ENCODE measurements at places on chromosomes 2 and 18. TPM values are rescaled to one million over a fixed set of nuclear protein-coding genes. Genes with fewer than 3 reads are reported as not detected.
A peak's percentile ranks its signal among the peaks of the same experiment; 100 is the strongest.

- no peak for DNase-seq
Measured at GRCh38 chr18:28153485-28154065, 23.4 kb downstream of the CDH2 start.

DNA sequence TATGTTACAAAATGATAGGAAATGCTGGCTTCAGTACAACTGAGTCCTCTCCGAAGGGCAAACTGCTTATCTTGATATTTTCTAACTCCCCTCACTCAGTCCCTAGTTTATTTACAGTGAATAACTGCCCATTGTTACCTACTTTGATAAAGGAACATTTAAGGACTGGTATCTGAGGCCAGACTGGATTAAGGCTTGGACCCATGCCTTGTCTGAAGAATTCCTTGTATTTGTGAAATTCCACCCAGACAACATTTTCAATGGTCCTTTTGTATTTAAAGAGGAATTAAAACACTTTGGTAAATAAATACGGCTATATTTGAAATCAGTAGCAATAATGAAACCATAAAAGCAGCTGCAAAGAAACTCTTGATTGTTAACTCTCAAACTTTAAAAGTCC is 58.3 kb downstream of the PELI1 start:
- no peak for DNase-seq

DNA sequence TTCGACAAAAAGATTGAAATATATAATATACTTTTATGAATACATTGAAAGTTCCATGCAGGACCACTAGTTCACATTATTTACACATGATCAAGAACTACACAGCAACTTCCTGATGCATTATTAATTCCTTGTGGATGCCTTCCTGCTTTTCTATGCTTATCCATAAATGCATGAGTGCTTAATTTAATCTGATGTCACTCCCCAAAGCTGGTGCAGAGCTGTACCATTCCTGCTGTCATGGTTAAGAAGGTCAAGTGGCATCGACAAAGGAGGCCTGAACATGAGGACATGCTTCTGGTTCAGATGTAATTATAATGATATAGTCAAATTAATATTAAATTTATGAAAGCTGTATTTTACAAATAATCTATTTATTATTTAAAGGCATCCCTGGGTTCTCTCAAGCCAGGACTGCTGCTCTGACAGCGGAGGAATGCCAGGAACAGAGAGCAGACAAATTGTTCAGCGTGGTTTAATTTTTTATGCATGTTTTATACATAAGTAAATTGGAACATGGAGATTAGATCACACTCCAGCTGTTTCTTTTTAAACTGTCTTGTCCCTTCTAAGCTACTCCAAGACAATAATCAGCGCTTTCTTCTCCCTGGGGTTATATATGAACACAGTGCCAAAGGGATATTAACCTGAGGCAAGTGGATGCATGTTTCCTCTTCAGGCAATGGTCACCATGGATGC is 307.3 kb upstream of the CNTNAP5 start:
- peak; percentile 39 for DNase-seq

DNA sequence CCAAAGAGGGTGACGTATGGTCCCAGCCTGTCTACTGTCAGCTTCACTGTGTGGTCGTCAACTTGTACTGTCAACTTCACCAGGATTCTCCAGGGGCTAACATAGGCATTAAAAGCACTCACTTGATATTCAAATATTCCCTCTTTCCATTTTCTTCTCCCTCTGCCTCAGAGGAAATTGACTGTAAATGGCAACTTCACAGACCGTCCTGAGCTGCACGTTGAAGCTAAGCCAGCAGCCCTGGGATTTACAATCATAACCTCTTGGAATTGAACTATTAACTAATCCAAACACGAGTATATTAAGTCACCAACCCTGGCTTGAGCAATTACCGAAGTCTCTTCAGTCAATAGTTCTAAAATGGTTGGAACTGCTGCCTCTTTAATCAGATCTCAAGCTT is 38.5 kb downstream of the SLC4A3 start:
- no peak for DNase-seq

DNA sequence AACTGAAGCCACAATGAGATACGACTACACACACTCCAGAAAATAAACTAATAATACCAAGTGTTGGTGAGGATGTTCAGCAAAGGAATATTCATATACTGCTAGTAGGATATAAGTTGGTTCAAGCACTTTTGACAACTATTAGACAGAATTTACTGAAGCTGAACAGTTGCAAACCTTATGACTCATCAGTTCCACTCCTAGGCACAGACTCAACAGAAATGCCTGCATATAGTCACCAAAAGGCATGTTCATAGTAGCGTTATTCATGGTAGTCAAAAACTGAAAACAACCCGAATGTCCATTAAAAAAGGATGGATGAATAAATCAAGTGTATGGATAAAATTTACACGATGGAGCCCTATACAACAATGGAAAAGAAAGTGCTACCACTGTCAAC is 232.0 kb downstream of the ANAPC1 start:
- no peak for DNase-seq

- DNase-seq: no peak
Measured at GRCh38 chr18:55506074-55506473, 81.9 kb downstream of the TCF4 start.

GRCh38 chr2:127701651-127702394 is 526 bp downstream of the SFT2D3 start:
- DNase-seq: peak; percentile 91

GRCh38 chr18:33749834-33750233 is 171.8 kb downstream of the ASXL3 start:
- no peak for DNase-seq

- DNase-seq: peak; percentile 74
Measured at GRCh38 chr18:46073474-46074331, 1.6 kb upstream of the PSTPIP2 start.

DNA sequence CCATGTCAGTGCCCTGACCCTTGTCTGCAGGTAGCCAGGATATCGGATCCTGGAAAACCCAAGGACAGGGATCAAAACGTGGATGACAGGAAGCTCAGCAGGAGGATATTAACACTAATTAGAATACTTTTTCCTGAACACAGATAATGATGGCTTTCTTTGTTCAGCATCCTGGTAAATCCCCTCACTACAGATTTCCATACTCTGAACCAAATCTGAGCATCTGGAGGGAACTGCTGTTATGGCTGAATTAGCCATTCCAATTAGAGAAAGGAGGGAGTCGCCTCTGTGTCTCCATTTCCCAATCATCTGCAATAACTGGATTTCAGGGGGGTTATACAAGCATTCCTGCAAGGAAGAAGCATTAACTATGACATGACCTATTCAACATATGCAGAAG is 24.4 kb downstream of the CXCR4 start:
- no peak for DNase-seq

DNA sequence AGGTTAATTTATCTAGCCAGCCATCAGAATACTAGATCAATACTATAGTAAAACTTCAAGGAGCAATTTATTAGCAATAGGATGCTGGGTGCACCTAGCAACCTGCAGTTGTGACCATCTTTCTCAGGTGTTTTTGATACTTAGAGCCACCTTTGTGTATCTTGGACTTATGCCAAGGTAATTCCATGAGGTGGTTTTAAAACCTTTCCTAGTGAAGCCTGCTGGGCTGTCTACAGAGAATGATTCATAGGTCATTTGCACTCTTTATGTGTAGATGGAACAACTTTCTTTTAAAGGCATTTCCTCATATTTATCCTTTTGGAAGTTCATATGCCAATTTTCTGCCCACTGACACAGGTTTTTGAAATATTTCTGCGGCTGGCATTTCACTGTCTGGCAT is 1030.1 kb upstream of the POU3F3 start:
- no peak for DNase-seq

- no peak for DNase-seq
Measured at GRCh38 chr2:210188755-210189154, 17.5 kb upstream of the KANSL1L start.

GRCh38 chr2:169734169-169734847 is 676 bp downstream of the KLHL23 start:
- no peak for DNase-seq

GRCh38 chr2:143946436-143947391 is 573.2 kb downstream of the ZEB2 start:
- DNase-seq: no peak

- DNase-seq: no peak
Measured at GRCh38 chr2:119746836-119747686, 12.7 kb upstream of the PTPN4 start.

DNA sequence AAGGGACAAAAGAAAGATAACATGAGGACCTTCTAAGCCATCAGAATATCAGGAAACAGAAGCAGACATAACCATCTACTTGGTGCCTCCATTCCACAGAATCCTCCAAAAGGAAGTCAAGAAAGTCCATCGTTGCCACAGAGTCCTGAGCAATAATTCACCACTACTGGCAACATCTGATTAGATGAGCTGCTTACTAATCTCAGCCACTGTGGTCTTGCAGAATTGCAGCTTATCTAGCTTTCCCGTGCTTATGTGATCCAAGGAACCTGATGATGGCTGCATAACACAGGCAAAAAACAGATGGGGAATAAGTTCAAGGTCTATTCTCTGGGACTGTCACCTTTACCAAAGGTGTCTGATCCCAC is 278.5 kb downstream of the AFF3 start:
- DNase-seq: no peak

DNA sequence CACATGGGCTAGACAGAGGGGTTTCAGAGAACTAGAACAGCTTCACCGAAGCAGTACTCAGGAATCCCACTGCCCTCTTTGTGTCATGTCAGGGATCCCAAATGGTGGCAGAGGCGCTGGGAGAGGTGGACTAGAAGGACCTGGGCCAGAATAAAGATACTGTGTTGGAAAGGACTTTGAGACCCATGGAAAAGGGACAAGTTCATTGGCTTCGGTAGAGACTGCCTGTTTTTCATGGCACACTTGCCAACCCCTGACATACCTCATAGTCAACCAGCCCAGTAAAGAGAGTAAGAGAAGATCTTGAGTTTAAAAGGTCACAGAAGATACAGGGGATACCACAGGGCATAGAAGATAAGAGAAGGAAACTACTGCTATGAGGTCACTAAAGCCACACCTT is 381.0 kb downstream of the RIT2 start:
- DNase-seq: no peak

DNA sequence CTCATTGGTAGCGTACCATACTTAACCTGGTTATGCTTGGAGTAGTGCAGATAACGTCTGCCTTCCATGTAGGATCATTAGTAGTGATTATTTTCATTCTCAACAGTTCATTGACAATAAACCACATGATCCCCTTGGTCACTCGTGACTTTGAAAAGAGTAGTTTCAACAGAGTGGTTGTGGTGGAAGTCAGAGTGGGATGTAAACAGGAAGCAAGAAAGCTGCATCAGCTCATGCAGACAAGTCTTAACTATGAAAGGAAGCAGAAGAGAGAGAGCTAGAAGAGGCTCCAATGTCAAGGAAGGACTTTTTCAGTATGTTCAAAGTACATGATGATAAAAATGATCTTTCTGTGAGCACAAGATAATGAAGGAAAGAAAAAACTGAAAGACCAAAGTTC is 287.4 kb downstream of the MBD2 start:
- no peak for DNase-seq

- no peak for DNase-seq
Measured at GRCh38 chr2:128752691-128753263, 434.1 kb upstream of the HS6ST1 start.

DNA sequence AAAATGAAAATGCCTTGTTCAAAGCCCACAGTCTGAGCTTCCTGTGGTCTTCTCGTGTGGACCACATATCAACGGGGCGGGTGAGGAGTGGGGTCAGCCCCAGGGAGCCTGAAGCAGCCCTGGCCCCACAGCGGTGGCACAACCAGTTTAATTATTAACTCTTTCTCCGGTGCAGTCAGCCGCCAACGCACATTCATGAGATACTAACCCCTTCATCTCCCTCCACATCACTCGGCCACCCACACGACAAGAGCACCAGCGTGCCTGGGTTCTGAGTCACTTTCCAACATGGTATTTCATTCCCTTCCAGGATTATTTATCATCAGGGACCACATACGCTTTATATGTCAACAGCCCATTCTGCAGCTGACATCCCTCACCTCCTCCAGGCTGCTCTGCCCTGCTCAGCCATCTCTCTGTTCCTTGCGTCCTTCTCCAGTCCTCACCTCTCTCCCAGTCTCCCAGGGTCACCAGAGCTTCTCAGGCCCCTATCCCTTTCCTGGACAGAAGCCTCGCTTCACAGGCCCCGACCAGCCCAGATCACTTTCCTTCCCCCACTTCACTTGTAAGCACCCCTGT is 48.0 kb upstream of the ID2 start:
- DNase-seq: no peak

DNA sequence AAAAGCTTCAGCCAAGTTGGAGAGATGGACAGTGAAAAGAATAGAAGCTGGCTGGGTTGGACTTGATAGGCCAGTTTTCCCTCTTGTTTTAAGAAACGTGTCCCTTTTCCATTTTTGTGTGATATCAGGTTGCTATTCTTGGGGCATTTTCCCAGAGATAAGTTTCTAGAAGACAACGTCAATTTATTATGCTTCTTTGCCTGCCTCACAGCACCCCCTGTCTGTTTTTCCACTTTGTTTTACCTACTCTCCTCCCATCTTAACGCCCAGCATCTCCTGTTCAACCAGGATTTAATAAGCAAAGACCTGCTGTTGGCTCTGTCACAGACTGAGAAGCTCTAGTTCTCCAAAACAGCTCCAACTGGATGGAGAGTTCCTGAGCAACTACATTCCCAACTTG is 317.8 kb upstream of the ZNF521 start:
- no peak for DNase-seq

- no peak for DNase-seq
Measured at GRCh38 chr18:59715445-59715844, 18.2 kb upstream of the CCBE1 start.

SNTG2 gene
- 0.16 TPM for polyA plus RNA-seq

CNGA3 gene
- polyA plus RNA-seq: 0.38 TPM

PAX8 gene
- polyA plus RNA-seq: 6.0 TPM

IL1RL2 gene
- 0.23 TPM for polyA plus RNA-seq

CPLX4 gene
- not detected for polyA plus RNA-seq

DNER gene
- 2.0 TPM for polyA plus RNA-seq

HRH4 gene
- not detected for polyA plus RNA-seq

TMEM169 gene
- 3.9 TPM for polyA plus RNA-seq

KYNU gene
- polyA plus RNA-seq: 0.88 TPM

AGAP1 gene
- polyA plus RNA-seq: 26.8 TPM

TRIM54 gene
- 94.5 TPM for polyA plus RNA-seq
